Ovary (tissue), 10 donors: ENCODE measurements at places on chromosomes 7 and 10. TPM values are rescaled to one million over a fixed set of nuclear protein-coding genes. Genes with fewer than 3 reads are reported as not detected.

NPFFR1 gene
- total RNA-seq, result 0.24 TPM

DPYSL4 gene
- 1.7 TPM for total RNA-seq

DNA sequence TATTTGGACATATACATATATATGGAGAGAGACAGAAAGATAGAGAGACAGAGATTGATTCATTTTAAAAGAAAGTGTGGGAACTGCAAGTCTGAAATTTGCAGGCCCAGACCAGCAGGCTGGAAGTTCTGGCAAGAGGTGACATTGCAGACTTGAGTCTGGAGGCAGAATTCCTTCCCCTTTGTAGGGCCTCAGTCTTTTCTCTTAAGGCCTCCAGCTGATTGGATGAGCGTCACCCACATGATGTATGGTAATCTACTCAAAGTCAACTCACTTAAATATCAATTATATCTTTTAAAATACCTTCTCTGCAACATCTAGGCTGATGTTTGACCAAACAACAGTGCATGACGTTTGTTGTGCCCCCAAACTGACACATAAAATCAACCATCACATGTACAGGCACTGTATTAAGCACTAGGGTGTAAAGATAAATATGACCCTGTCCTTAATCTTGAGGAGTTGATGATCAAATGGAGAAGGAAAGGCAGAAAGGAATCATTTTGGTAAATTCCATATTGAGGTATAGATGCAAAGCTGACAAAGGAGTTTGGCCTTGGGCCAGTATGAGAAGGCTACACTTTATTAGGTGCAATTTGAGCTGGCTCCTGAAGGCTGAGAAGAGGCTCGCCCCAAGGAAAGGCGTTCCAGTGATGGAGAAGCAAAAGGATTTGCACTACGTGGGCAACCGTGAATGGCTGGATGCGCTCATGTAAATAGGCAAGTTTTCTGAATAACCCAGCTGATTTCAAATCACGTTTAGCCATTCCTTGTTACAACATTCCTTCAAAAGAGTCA lies 52.6 kb downstream of the BPGM start:
- H3K4me3 ChIP-seq, result no peak overlapping the region
- peaks cover 28% of the 10 kb centered on the region for H3K4me1 ChIP-seq
- DNase-seq, result no peak
- H3K36me3 ChIP-seq, result no peaks in the 10 kb centered on the region

DNA sequence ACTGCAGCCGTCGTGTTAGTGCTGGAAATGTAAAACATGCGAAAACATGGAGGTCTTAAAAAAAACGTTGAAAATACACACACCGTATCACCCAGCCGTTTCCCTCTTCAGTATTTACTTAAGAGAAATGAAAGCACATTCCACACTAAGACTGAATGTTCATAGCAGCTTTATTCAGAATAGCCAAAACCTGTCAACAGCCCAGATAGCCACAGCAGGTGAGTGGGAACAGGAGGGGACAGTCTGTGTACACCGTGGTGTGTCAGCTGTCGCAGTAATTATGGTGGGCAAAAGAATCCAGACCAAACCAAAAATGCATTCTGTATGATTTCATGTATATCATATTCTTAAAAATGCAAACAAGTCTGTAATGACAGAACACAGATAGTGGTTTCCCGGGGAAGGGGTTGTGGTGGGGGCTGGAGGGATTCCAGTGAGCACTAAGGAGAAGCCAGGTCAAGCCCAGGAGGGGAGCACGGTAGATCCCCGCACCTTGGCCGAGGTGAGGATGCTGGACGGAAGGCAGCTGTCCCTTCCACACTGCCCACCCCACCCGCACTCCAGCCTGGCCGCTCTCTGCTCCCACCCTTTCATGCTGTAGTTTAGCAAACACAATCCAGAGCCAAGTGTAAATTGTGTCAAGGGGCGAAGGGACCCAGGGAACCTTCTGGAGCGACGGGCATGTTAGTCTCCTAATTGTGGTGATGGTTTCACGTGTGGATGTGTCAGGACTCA lies 123.6 kb downstream of the NKX6-2 start:
- H3K36me3 ChIP-seq, result no peaks in the 10 kb centered on the region
- H3K27ac ChIP-seq, result no peak overlapping the region
- no peaks in the 10 kb centered on the region for H3K4me1 ChIP-seq

- no peaks in the 10 kb centered on the region for H3K4me1 ChIP-seq
- H3K4me3 ChIP-seq, result no peak overlapping the region
- no peaks in the 10 kb centered on the region for H3K36me3 ChIP-seq
- no peak overlapping the region for H3K27ac ChIP-seq
- no peaks in the 10 kb centered on the region for H3K27me3 ChIP-seq
These were observed 10.9 kb upstream of the IKZF1 start for GRCh38 chr7:50293509-50294179.
